ENCODE measurements at places on chromosomes 4 and X.

DNA sequence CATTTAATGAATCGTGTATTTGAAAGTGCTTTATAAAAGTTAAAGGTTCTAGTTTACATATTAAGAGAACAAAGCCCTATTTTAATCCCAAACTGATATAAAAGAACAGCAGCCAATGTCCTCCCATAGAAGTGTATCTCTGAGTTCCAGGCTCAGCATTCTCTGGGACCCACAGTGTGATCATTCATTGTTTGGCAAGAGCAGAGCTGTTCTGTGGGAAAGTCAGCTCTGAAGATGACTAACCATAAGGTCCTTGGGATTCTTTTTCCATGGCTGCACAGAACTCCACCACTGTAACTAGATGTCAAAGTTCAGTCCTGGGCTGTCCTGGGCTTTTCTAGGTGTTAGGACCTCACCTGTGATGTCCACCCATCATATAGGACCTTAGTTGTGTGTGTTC, 157.0 kb upstream of the TLL1 start:
- DNase-seq = no peak

GRCh38 chr4:184513802-184514120, 39.4 kb upstream of the IRF2 start:
- DNase-seq = no peak

DNA sequence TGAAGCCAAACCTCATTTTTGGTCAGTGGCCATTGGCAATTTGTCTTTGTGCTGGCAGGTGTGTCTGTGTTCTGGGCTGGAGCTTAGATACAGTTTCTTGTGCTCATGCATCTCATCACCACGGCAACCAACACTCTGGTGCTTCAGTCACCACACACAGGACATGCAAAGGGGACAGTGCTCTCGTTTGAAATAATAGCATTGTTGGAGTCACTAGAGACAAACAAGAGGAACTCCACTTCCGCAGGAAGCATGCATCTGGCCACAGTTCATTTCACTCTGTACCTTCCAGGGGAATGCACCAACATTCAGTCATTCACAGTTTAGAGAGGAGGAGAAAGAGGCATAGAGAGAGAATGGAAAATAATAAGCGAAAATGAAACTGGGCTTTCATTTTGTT, 267.4 kb downstream of the ANK2 start:
- DNase-seq = no peak

DNA sequence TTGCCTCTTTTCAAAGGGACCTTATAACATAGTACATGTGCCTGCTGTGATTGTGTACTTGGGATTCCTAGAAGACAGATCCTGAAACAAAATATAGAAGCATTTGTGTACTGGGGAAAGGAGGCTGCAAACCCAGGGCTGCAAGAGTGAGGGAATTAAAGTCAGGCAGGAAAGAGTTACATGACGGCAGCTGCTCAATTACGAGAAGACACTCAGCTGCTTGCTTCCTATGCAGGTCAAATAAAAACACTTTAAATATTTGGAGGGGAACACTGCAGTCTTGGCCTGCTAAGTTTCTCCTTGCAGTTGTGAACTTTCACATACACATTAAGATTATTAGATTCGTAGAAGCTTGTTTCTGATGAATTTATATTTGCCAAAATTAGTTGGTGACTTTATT, 191.9 kb upstream of the CXCL13 start:
- DNase-seq = no peak

GRCh38 chr4:19531906-19532848, 719.5 kb upstream of the SLIT2 start:
- no peak for DNase-seq

- peak; percentile 83 for DNase-seq
Measured at GRCh38 chr4:26861434-26862186, 969 bp downstream of the STIM2 start.

GRCh38 chr4:142567199-142567598, 278.9 kb downstream of the INPP4B start:
- peak; percentile 67 for DNase-seq

- DNase-seq = no peak
Measured at GRCh38 chrX:39470588-39471407, 627.0 kb downstream of the BCOR start.

DNA sequence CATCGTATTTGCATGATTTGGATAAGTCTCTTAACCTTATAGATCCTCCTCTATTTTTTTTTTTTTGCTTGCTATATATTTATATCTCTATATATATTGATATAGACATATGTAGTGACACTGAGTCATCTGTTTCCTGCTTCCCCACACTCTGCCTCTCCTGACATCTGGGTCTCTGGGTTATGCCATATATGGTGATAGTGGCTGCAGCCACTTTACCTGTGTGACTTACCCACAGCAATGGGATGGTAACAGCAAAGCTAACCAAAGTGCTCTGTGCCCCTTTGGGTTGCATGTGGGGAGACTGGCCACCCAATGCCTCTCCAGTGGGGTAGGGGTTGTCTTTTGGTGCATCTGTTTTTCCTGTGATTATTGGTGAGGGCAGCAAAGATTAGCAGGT, 14.5 kb downstream of the CMC4 start:
- DNase-seq = peak; percentile 3
